ENCODE measurements at places on chromosomes 12 and 14.

- DNase-seq, result no peak
Measured at GRCh38 chr12:85688837-85689236, 147.4 kb downstream of the RASSF9 start.

DNA sequence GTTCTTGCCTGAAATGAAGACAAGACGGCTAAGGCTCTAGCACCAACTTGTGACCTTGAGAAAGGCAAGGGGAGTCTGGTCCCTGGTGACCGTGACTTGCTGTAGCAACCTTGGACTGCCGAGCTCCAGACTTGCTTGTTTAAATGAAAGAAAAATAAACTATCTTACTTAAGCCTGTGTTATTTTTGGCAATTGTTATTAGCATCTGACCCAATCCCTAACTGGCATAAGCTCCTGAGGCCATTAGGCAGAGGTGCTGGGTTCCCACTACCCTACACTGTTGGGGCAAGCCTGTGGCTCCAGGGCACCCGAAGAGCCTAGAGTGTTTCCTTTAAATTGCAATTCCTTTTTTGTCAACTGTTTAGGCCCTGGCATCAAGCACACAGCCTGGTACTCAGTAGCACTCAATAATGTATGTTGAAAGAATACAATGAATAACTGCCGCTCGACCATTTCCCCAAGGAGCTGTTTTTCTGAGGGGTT lies 106.9 kb upstream of the HIF1A start:
- no peak for DNase-seq

DNA sequence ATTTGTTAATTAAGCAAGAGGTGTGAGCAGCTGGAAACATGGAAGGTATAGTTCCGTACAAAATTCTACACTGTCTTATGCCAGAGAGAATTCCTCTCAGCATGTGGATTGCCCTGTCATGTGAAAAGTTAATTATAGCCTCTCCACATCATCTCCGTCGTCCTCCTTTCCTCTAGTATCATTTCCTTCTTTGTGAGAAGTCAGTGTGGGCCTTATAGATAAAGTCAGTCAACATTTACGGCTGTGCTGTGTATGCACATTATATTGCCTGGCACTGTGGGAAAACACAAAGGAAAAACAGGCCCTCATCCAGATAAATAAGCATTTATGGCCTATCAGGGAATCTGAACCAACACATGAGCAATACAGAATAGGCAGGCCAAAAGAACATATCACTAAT lies 236.6 kb downstream of the SEC23A start:
- DNase-seq, result no peak

DNA sequence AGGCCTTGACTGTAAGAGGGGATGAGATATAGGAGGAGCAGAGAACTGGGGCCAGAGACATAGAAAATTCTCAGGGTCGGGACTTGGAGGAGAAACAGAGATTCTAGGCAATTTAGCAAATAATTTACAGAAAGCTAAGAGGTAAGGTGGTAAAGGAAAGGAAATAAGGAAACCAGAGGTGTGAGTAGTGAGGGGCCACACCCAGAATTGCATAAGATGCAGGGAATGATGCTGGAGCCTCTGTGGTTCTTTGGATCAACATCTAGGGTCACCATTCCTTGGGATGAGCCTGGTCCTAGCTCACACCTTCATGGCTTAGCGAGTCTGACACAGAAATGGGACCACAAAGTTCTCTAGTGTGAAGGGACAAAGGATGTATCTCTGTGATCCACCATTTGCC lies 949 bp upstream of the SDR9C7 start:
- DNase-seq, result no peak

- no peak for DNase-seq
Measured at GRCh38 chr14:35028435-35028834, 17.6 kb upstream of the FAM177A1 start.

DNA sequence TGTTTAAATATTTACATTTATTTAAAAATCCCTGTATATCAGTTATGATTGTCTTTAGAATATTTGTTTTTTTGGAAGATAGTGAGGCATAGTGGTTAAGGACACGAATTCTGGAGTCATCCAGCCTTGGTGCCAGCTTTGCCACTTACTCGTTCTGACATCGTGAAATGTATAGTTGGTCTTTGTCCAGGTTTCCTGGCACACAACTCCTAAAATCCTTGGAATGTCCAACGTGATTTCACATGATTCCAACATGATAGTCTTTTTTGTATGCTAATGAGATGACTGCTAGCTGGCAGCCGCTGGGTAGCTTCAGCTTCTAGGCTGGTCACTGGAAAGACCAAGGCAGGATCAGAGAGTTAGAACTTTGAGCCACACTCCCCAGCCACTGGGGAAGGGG lies 64.8 kb downstream of the PRICKLE1 start:
- no peak for DNase-seq

- DNase-seq, result no peak
Measured at GRCh38 chr12:53241623-53242412, 9.8 kb upstream of the RARG start.

- no peak for DNase-seq
Measured at GRCh38 chr12:47844264-47845019, 24.7 kb upstream of the HDAC7 start.

DNA sequence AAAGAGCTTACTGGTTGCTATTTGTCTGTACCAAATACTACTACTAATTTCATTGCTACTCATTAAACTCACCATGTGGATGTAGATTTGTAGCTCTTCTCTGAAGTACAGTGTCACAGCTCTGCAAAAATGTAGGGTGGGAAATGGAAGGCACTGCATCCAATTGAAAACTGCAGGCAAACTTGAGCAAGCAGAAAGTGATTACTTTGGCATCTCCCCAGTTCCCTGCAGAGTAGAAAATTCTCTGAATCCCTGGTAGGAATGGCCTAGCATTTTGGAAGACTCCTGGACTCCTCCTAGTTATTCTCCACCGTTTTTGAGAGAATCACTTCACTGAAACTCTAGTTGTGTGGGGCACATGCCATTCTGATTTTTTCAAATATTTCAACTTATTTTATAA lies 239.1 kb downstream of the DIO2 start:
- DNase-seq, result no peak

GRCh38 chr14:31501870-31502269 lies 14.0 kb upstream of the GPR33 start:
- DNase-seq, result no peak

DNA sequence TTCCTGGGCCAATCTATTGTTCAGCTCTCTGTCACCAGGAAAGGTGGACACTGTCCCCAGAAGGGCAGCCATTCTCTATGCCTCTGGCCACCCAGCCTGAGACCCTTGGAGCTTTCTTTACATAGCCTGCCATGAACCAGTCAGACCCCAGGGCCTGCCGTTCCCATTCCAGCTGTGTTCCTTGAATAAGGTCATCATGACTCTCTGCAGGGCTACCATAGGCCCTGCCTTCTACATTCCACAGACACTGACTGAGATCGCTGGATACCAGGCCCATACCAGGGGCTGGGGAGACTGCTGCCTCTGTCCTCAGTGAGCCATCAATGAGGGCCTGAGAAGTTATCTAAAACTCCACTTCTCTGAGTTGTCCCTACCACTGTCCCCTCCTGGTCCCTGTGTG lies 75.5 kb downstream of the SYNE3 start:
- DNase-seq, result no peak

- no peak for DNase-seq
Measured at GRCh38 chr12:57342207-57342691, 88.6 kb downstream of the R3HDM2 start.

DNA sequence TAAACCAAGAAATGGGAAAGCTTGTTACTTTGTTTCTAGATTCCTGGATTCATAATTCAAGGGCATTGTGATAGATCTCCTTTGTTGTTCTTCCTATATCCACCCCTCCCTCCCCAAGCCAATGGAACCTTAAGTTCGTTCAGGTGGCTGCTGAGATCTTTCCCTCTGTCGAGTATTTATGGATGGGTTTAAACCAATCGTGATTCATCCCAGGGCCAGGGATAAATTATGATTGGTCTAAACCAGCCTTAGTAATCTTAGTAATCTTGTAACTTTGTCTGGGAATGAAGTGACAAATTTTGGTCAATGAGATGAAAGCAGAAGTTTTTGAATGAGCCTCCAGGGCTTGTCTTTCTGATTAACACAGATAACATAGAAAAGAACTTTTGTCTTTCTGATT lies 56.1 kb upstream of the PCED1B start:
- DNase-seq, result no peak

DNA sequence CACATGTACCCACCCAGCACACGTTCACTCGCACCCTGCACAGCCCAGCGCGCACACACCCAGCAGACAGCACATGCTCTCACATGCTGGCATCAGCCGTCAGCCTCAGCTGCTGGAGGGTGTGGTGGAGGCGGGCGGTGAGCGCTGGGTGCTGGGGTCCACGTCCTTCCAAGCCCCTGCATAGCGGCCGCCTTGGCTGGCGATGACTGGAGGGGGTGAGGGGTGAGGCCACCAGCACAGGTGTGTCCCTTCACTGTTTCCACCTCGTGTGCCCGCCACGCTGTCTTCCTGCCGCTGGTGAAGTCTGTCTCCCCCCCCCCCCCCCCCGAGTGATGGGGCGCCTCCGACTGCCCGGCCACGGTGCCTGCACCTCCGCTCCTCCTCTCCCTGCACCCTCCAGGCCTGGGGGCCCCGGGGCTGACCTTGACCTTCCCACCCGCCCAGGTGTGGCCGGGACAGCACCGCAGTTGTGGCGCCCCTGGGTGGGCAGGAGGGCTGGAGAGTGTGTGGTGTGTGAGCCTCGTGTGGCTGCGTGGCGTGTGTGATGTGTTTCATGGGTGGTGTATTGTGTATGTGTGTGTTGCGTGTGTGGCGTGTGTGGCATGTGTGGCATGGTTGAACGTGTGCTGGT lies 37.4 kb downstream of the NOC4L start:
- DNase-seq, result no peak

GRCh38 chr12:24993793-24994192 lies 44.9 kb upstream of the BCAT1 start:
- no peak for DNase-seq

DNA sequence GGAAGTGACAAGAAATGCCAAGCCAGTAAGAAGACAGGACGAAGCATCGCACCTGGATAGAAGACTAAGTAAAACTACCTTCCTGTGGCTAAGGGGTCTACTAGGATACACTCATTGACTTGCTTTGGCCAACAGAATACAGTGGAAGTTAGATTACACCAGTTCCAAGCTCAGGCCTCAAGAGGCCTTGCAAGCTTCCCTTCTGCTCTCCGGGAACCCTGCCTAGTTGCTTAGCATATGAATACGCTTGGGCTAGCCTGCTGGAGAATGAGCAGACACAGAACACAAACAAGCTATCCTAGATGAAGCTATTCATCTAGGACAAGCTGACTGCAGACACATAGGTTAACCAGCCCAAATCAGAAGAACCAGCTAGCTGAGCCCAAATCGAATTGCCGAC lies 97.0 kb downstream of the DPF3 start:
- DNase-seq, result no peak

DNA sequence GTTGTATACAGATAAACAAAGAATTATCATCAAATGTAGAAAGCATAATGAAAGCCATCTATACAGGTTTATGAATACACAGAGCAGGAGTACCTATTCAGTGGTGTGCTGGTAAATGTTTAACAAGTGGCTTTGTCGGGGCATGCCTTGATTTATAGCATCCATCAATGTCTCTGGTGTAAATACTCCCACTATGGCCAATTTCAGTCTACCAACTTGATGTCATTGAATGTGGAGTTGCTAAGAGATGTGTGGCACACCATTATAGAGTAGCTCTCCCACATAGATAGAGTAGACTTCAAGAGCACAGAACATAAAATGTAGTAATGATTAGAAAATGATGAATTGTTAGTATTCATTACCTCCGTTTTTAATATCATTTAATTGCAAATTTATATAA lies 9.3 kb downstream of the GRIP1 start:
- no peak for DNase-seq

GRCh38 chr12:25962932-25963525 lies 4.5 kb downstream of the RASSF8 start:
- DNase-seq, result no peak

DNA sequence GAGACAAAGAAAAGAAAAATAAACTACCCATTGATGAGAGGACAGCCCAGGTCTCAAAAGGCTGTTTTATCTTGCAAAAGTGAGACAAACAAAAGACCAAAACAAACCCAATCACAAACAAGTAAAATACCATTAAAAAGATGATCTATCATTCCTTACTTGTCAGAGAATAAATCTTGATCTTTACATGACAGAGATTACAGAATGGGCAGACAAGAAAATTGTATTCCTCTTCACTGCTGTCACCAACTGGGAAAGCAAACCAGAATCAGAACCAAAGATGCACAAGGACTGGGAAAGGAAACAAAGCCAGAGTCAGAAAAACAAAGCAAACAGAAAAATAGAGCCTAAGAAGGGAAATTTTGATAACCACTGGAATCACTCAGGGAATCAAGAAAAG lies 444.0 kb upstream of the PDE3A start:
- DNase-seq, result no peak

- DNase-seq, result no peak
Measured at GRCh38 chr12:11718768-11719253, 69.3 kb downstream of the ETV6 start.

GRCh38 chr14:33509454-33509853 lies 441.4 kb downstream of the EGLN3 start:
- DNase-seq, result no peak

GRCh38 chr14:63594455-63595372 lies 47.0 kb downstream of the WDR89 start:
- no peak for DNase-seq

- no peak for DNase-seq
Measured at GRCh38 chr12:121793440-121793837, at the start of gene RHOF. RHOF (minus strand) TSS chr12:121793688; CDS start chr12:121793633, 55 bp downstream.

DNA sequence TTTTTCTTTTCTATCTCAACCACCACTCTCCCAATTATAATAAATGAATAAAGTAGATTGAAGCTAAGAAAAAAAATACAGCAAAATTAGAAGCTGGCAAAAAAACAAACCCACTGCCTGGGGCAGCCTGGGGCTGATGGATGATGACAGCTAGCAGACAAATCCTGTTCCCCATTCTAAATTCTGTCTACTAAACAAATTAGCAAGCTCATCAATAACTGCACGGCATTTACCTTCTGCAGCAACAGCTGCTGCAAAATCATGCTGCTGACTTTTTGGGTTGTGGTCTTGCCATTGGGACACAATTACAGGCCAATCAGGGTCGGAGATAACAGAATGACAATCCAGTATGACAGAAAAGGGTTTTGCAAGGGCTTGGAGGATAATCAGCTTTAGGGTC lies 443.6 kb upstream of the SOX5 start:
- DNase-seq, result no peak

DNA sequence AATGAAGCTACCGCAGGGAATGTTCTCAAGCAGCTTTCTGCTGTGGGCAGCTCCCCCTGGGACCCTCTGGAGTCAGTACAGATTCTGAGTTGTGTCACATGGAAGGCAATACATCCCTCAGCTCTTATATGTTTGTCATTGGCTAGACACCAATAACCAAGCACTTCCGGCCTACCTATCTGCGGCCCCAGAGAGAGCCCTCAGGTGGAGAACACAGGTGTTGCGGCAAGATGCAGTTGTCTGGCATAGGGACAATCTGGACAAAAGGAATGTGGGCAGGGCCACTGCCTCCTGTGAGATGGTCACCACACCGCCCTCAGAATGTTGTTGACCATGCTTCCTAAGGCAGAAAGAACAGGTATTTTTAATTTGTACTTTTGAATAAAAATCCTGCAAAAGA lies 118.7 kb downstream of the BRMS1L start:
- no peak for DNase-seq
